H7 (cell line): ENCODE measurements at places on chromosomes 13 and 19.

GRCh38 chr13:35832551-35832950 lies 298.6 kb downstream of the DCLK1 start:
- DNase-seq: no peak

GRCh38 chr19:51641648-51642047 lies 5.0 kb downstream of the SIGLEC14 start:
- DNase-seq: no peak

GRCh38 chr13:112132619-112133018 lies 65.7 kb downstream of the SOX1 start:
- no peak for DNase-seq

GRCh38 chr13:95019886-95020285 lies 281.4 kb downstream of the ABCC4 start:
- no peak for DNase-seq

- no peak for DNase-seq
Observed at GRCh38 chr13:50518131-50518530, 325.4 kb downstream of the DLEU7 start.
